ENCODE measurements at places on chromosomes 7 and 10. TPM values are rescaled to one million over a fixed set of nuclear protein-coding genes. Genes with fewer than 3 reads are reported as not detected.

The SLC26A3 gene
- total RNA-seq, result not detected

The GSTO1 gene
- 119 TPM for total RNA-seq

The CDHR3 gene
- total RNA-seq, result 0.92 TPM

The HOXA4 gene
- not detected for total RNA-seq

The SCIN gene
- total RNA-seq, result not detected

The SLC18A3 gene
- total RNA-seq, result not detected

The SDK1 gene
- 0.05 TPM for total RNA-seq

The ARHGEF5 gene
- 10.0 TPM for total RNA-seq

The AASS gene
- total RNA-seq, result 0.52 TPM

The ADAMTS14 gene
- total RNA-seq, result 0.05 TPM

The MUC3A gene
- not detected for total RNA-seq

GRCh38 chr10:128646956-128647355 lies 520.7 kb upstream of the MKI67 start:
- no peak for DNase-seq

GRCh38 chr7:151891182-151891581 lies 14.3 kb upstream of the PRKAG2 start:
- no peak for DNase-seq

DNA sequence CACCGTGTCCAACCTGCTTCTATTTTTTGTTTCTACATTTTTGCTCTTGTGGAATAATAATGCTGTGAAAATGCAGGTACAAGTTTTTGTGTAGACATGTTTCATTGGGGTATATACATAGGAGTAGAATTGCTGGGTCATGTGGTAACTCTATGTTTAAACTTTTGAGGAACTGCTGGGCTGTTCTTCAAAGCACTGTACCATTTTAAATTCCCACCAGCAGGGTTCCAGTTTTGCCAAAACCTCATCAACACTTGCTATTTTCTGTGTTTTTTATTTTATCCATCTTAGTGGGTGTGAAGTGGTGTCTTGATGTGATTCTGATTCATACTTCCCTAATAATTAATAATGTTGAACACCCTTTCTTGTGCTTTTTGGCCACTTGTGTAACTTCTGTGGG lies 138.6 kb downstream of the RGS10 start:
- no peak for DNase-seq

GRCh38 chr10:92156874-92157773 lies 133.8 kb downstream of the CPEB3 start:
- DNase-seq, result no peak

- no peak for DNase-seq
Observed at GRCh38 chr7:43522406-43523156, 60.3 kb upstream of the STK17A start.

DNA sequence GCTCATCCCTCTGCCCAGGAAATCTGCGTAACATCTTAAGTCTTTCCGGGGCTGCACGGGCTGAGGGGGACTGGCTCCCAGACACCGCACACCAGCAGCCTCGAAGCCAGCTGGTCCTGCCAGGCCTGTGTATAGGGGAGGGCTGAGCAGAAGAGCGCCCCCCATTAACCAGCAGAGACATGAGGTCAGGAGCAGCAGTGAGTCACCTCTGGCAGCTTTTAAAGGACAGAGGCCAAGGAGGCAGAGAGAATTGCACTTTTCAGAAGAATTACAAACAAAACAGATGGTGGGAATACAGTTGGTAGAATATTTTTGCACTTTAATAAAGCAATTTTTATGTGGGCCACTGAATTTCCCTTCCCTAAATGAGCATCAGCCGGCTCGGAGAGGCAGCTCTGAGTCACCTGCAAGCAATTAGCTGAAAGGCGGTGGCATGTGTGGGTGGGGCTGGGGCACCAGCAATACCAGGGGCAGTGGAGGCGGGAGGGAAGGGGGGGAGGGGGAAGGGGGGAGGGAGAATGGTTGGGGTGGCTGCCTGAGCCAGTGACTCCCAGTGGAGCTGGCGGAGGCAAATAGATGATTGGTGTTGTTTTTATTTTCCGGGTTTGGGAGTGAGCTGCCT lies 39.1 kb downstream of the GOLGA7B start:
- DNase-seq, result no peak

DNA sequence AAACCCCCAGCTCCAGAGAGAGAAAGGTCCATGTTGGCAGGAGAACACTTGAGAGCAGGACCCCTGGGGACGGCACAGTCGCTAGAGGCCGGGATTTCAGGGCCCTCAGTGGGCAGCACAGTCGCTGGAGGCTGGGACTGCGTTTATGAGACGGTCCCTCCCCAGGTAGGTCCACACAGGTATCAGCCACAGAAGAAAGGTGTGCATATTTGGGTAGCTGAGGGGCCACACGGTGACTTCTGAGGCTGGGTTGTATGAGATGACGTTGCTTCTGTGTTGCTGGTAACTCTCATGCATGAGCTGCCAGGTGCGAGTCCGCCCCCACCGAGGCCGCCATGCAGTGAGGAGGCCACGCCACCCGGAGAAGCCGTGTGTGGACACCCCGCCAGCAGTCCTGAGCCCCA lies 56.9 kb upstream of the PPP2R2D start:
- DNase-seq, result no peak

GRCh38 chr10:75736151-75736640 lies 304.8 kb downstream of the LRMDA start:
- DNase-seq, result no peak

DNA sequence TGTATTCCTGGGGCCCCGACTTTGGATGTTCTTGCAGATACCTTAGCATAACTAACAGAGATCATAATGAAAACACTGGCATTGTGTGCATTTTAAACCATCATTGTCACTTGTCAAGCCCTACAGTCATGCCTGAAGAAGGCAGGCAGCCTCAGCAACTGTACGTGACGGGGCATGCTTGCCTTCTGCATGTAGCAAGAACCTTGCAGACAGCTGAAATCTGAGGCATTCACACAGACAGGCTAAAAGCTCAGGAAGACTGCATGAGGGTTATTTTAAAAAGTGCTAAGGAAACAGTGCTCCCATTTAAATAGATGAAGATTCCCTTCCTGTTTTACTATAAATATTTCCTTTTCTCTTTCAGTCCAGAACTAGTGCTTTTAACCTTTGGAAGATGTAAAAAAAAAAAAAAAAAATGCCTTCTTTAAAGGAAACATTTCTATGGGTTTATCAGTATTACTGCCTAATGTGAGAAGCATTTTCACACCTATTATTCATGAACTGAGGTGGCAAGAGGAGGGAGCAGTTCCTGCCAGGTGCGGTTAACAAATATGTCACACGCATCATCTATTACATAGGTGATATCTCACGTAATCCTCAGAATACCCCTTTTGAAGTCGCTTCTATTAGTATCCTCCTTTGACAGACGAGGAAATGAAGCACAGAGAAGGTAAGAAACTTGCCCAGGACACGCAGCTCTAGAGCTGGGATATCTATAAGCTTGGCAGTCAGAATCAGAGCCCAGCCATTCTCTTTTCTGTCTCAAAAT lies 88.1 kb downstream of the PRKCQ start:
- peak; percentile 57 for DNase-seq

DNA sequence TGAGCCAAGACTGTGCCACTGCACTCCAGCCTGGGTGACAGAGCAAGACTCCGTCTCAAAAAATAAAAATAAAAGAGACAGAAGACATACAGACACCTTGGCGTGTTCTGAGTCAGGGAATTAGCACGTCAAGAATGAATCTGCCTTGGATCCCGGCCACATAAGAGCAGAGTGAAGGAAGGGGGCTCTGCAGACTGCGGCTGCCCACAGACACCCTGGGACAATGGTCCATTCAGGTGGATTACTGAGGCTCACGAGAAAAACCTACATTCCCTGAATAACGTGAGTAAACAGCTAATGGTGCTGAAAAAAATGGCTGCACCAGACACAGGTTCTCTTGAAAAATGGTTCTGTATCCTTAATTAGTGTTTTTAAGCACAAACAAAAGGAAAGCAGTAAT lies 100.1 kb upstream of the FGFR2 start:
- no peak for DNase-seq

DNA sequence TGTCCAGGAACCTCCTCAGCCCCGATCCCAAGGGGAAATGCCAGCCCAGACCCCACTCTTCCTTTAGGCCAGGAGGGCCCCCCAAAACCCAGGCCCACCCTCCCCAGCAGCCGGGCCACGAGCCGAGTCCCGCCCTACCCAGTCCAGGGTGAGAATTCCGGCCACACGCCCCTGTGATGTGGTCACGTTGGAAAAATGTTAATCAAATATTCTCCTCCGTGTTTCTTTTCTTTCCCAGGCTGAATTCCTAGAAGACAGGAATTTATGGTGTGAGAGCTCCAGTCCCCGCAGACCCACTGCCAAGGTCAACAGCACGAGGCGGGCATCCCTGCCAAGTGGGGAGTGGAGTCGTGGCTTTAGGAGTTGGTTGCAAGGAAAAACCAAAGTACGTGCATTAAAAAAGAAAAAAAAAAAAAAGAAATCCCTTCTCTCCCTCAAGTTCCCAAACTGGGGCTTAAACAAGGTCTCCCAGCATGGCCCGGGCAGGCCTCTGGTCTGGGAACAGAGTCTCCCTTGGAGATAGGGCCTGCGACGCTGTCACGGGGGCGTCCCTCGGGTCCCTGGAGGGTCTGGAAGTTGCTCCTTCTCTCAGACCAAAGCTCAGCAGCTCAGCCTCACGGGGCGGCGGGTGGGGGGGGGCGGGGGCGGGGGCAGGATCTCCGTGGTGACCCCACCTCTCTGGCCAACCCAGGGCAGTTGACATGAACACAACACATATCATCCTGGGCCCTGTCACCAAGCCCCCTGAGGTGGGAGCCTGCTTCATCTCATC lies 28.1 kb upstream of the ELN start:
- DNase-seq, result no peak

GRCh38 chr10:101388676-101389276 lies 34.8 kb downstream of the BTRC start:
- no peak for DNase-seq

- DNase-seq, result no peak
Observed at GRCh38 chr10:45353186-45353585, 20.8 kb upstream of the ALOX5 start.

DNA sequence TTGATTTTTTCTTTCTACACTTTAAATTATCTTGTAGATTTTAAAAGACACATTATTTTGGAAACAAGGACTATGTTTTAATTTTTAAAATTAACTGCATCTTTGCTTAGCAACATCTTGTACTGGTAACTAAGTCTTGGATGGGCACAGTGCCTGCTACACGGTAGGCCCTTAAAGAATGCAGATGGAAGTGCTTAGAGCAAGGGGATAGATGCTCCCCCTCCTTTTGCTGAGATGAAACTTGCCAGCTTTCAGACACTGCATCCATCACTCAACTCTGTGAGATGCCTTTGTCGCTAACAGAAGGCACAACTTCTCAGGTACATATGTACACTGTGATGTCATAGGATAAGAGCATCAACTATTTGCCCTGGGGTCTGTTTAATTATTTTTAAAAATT lies 103.9 kb downstream of the LRRC18 start:
- DNase-seq, result no peak
